Stimulated activated CD8-positive, alpha-beta memory T cell treated with anti-CD3 and anti-CD28 coated beads, Interleukin-2, amount 100 ng/mL, for 1 hour (primary cell): ENCODE measurements at places on chromosomes 16 and 17.
A peak's percentile ranks its signal among the peaks of the same experiment; 100 is the strongest.

DNA sequence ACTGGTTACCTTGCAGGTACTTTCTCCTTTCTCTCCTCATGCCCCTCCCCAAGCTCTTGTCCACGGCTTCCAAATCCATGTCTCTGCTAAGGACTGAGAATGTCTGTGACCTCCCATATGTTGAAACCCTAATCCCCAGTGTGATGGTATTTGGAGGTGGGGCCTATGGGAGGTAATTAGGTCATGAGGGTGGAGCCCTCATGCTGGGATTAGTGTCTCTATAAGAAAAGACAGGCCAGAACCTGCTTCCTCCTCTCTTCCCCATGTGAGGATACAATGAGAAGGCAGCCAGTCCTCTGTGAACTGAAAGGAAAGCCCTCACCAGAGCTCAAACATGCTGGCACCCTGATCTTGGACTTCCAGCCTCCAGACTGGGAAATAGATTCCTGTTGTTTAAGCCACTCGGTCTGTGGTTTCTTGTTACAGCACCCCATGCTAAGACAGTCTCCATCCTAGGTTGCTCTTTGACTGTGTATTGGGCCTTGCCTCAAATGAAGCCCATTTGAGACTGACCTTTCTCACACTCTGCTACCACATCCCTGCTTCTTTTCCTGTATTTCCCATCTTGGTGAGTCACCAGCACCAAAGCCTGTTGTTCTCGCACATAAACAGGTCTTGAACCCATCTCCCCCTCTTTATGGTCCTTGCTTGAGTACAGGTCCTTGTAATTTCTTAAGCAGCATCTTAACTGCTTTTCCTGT is 135.0 kb downstream of the CDK5R1 start:
- no peak for DNase-seq

DNA sequence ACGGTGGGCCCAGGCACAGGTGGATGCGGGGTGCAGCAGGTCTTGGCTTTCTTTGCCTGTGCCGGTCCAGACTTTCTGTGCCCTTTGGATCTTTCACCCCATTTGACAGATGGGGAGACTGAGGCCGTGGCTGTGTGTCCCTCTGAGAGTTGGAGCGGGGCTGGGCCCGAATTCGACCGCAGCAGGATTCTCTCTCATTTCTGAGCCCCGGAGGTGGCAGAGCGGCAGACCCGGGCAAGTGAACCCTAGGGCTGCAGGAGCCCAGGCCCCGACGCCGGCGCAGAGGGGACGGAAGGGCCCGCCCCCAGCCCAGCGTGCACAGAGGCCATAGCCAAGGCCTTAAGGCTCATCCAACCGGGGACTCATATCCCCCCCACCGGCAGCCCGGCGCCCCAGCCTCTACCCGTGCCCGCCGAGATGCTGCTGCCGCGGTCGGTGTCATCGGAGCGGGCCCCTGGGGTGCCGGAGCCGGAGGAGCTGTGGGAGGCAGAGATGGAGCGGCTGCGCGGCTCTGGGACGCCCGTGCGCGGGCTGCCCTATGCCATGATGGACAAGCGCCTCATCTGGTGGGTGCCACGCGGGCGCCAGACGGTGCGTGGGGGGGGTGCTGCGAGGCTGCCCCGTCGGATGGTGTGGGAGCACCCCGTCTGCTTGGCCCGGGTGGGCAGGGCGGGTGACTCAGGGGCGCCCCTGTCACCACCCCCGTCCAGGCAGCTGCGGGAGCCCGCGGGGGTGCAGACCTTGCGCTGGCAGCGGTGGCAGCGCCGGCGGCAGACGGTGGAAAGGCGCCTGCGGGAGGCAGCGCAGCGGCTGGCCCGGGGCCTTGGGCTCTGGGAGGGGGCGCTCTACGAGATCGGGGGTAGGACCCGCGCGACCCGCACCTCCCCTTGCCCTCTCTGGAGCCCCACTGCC is 857 bp downstream of the TMC8 start:
- DNase-seq: no peak

GRCh38 chr17:79022507-79022991 is 1.4 kb upstream of the C1QTNF1 start:
- no peak for DNase-seq

DNA sequence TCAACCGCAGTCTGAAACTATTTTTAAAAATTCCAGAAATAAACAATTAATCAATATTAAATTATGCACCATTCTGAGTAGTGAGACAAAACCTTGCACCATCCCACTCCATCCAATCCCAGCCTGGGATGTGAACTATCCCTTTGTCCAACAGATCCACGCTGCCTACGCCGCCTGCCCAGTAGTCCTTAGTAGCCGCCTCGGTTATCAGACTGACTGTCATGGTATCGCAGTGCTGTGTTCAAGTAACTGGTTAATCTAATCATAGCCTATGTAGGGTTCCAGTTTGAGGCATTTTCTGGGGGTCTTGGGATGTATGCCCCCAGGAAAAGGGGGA is 437.7 kb downstream of the HS3ST3B1 start:
- no peak for DNase-seq

DNA sequence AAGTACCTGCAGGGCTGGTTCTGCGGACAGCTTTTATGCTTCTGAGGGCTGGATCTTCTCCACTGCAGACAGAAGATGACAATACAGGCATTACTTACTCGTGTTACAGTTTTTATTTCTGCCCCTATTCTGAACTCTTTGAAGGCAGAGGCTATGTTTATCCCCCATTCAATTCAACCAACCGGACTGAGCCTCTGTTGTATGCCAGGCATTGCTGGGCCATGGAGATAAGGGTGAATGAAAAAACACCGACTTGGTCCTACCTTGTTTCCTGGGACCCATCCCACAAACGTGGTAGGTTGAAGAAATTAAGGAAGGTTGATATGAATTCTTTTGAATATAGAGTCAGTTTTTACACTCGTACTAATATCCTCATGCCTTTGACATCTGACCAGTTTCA is 10.0 kb upstream of the HP start:
- DNase-seq: no peak

DNA sequence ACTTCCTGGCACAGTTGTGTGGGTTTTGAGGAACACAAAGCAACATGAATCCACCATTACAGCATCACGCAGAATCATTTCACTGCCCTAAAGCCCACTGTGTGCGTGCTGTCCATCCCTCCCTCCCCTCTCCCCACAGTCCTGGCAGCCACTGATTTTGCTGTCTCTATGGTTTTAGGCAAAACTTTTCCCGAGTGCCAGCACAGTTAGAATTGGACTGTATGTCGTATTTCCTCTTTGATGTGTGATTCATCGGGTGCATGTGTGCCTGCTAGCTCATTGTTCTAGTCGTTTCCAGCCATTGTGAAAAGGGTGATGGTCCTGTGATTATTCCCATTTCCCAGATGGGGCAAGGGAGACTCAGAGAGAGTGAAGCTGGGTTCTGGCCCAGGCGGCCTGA is 12.7 kb downstream of the KLHL36 start:
- DNase-seq: no peak

DNA sequence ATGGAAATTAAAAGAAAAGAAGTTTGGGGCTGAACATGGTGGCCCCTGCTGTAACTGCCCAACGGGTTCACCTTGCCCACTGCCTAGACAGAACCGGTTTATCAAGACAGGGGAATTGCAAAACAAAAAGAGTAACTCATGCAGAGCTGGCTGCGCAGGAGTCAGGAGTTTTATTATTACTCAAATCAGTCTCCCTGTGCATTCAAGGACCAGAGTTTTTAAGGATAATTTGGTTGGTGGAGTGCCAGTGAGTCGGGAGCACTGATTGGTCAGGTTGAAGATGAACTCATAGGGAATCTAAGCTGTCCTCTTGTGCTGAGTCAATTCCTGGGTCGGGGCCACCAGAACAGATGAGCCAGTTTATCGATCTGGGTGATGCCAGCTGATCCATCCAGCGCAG is 4.4 kb upstream of the SCPEP1 start:
- DNase-seq: no peak

DNA sequence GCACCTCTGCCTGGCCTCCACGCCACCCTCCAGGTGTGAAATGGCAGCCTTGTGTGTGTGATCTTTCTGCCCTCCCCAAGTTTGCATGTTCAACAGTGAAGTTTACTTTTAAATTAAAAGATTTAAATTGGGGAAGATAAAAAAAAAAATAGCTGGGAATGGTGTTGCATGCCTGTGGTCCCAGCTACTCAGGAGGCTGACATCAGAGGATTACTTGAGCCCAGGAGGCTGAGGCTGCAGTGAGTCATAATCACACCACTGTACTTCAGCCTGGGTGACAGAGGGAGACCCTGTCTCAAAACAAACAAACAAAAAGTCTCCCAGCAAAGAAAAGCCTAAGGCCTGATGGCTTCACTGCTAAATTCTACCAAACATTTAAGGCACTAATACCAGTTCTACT is 35.4 kb upstream of the RNF43 start:
- DNase-seq: no peak

DNA sequence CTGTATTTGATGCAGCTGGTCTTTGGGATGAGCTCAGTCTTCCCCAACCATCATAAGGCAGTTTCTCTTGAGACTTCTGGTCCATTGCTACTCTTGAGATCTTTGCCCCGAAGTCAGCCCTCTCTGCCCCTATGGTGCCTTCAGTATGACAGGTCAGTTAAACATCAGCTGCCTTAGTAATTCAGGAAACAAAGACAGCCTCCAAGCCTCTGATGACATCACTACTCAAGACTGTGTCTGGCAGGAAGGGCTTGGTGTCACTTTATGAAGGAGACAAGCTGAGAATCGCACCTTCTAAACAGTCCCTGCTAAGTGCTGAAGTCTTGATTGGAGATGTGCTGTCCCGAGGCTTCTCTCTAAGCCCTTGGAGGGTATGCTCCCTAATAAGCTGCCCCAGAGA is 104.9 kb upstream of the TBX2 start:
- DNase-seq: no peak

DNA sequence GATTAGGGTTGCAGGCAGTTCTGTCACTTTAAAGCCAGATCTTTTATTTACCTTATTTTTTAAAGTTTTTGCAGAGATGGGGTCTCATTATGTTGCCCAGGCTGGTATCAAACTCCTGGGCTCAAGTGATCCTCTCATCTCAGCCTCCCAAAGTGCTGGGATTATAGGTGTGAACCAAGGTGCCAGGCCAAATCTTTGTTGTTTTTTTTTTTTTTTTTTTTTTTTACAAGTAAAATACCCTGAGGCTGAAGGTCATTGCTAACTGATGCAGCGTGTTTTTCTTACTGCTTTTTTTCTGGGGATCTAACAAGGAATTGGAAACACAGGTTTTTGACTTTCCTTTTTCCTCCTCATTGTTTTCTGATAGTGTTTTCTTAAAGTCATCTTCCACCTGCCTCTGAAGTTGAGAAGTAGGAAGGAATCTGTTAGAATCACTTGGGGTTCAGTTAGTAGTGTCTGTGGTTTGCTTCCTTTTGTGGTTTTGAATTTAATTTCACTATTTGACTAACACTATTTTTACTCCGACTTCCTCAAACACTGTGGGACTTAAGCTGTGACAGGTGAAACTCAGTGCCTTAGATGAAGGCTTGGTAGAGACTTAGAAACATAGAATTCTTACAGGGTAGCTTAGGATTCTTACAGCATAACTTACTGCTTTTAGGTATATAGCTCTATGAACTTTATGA is 22.2 kb downstream of the CLTC start:
- no peak for DNase-seq

DNA sequence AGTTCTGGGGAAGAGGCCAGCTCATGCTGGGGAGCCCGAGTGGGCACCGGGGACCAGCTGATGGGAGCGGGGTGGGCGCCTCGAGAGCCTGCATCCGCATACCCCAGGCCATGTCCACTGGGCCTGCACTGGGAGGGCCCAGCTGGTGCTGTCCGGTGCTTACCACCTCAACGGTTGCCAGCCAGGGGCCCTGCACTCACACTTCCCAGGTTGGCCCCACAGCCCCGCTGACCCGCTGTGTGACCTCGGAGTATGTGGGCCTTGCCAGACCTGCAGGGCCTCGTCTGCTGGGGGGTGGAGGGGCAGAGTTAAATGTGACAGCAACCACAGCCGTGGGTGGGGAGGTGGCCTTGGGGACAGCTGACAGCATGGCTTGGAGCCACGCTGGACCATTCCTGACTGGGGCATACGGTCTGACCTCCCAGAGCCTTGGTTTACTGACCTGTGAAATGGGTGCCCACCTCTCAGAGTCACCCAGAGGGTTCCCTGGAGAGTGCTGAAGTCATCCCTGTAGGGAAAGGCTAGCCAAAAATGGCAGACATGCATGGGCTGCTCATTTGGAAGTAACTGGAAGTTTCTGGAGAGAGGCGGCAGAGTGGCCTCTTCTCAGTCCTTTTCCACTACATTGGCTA is 5.4 kb upstream of the GAA start:
- no peak for DNase-seq

GRCh38 chr16:49441366-49441780 is 67.8 kb downstream of the C16orf78 start:
- peak; percentile 37 for DNase-seq

GRCh38 chr16:87685766-87686165 is 80.0 kb downstream of the KLHDC4 start:
- DNase-seq: no peak

DNA sequence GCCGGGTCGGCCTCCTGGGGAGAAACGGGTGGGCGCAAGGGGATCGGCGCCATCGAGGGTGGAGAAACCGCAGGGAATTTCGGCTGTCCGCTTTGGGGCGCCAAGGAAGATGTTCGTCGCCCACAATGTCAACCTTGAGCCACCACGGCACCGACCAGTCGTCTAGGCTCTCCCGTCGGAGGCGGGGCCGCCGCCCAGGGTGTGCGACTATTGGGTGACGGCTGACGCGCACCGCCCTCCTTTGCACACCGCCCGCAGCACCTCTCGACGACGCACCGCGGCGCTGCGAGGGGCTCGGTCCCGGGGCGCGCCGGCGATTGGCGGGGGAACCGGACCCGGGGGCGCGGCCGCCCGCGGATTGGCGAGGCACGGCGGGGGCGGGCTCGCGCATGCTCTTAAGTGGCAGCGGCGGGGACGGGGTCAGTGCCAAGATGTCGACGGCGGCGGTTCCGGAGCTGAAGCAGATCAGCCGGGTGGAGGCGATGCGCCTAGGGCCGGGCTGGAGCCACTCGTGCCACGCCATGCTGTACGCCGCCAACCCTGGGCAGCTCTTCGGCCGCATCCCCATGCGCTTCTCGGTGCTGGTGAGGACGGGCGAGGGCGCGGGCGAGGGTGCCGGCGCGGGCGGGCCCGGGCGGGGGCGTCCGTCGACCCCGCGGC is at the start of gene NUDT16L1:
Gene NUDT16L1, plus strand, starts transcription at position 267 of the 660 bp plus-strand sequence. Its CDS starts 165 bp downstream, at position 432.
- DNase-seq: peak; percentile 96

- DNase-seq: no peak
Observed at GRCh38 chr16:64440421-64440831, 681.4 kb downstream of the CDH11 start.

GRCh38 chr17:71286625-71287024 is 834.2 kb upstream of the SOX9 start:
- no peak for DNase-seq

DNA sequence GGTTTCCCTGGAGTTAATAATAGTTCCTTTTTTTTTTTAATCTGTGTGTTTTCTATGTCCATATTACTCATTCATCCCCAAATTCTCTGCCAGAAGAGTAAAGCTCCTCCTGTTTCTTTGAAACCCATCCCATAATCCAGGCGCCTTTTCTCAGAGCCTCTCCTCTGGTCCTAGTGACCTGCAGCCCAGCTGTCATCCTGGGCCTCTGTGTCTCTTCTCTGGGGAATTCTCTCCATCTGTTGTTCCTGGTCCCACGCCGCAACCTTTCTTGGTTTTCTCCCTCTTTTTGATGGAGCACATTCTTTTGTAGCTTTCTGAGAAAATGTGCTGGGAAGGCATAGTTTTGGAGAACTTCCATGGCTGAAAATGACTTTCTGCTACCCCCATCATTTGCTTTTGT is 10.2 kb downstream of the KATNB1 start:
- DNase-seq: no peak
